Effector memory CD8-positive, alpha-beta T cell (primary cell): ENCODE measurements at places on chromosomes 1 and 21.

DNA sequence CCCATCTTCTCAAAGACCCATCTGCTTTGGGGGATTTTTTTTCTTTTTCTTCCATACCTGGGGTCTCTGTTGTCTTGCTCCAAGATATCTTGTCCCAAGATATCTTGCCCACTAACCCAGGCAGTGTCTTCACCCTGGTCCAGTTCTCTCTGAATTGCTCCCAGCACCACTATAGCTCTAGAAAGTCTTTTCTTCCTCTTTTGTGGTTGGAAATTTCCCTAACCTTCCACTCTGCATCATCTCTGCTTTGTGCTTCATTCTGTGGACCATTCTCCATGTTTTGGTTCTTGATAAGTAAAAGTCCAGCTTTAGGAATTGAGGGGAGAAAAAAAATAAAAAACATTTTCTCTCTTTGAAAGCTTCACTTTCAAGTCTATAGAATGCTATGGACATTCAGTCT lies 20.9 kb downstream of the STYXL2 start:
- no peak for DNase-seq

DNA sequence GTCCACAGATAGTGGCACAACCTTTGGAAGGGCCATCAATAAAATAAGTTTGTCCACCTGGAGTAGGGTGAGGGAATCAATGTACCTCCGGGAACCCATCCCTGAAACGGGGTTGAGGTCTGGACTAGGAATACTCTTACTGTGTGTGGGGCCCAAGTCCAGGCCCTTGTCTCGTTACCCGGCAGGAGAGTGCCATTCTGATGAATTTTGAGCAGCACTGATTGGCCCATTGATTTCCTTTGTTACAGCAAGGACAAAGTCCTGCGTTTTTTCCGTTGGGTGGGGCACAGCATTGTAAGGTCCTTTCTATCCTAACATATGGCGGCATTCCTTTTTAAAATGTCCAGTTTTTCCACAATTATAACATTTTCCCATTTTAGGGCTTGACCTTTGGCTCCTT lies 75.2 kb downstream of the AXDND1 start:
- no peak for DNase-seq

GRCh38 chr1:241749945-241750695 lies 97.9 kb upstream of the EXO1 start:
- no peak for DNase-seq

DNA sequence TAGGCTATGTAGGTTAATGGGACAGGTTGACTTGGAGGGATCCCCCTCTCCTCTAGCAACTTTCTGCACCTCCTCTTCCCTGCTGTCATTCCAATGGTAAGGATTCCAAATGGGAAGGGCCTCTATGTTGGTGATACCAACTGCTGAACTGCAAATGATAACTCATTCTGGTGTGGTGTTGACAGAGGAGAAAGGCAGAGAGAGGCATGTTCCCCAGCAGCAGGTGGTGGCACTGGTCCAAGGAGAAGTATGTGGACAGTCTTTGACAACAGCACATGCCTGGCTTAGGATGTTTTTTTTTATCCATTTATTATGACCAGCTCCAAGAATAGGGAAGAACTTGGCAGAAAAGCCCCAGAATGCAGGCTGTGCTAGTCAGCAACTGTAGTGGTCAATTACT lies 19.6 kb upstream of the SPAG17 start:
- no peak for DNase-seq

GRCh38 chr1:89808441-89809117 lies 12.3 kb upstream of the LRRC8D start:
- no peak for DNase-seq

DNA sequence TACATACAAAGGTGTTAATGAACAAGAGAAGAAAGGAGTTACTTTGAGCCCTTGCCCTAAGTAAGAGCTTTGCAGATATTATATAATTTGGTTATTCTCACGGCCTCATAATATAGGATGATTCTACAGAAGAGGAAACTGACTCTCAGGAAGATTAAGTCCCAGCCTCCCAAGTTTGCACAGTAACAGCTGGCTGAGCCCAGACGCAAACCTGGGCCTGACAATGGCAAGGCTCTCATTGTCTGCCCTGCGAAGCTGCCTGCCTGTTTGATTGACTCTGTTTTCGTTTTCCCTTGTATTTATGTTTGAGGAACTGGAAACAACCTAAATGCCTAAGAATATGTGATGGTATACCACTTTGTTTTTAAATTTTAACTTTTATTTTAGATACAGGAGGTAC lies 76.2 kb upstream of the PGBD5 start:
- no peak for DNase-seq

GRCh38 chr1:101739146-101739545 lies 257.6 kb downstream of the OLFM3 start:
- no peak for DNase-seq

DNA sequence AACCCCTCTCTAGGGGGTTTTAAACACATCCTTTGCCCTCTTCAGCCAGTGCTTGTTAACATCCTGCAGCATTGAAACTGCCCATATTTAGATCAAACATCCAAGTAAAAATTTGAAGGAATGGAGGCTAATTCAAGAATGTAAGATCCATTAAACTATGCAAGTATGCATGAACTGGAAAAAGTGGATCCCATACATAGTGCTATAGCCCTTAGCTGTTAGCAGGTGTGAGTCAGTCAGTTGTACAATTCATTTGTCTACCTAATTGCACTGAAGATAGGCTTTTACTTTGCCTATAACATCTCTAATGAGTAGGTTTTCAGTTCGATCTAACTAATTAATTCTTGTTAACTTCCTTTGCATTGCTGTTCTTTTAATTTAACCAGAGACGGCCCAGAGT lies 270.9 kb downstream of the LMO4 start:
- DNase-seq: no peak

GRCh38 chr1:78490861-78491450 lies at the start of gene PTGFR:
Gene PTGFR, plus strand, starts transcription at chr1:78490974. Its CDS starts 1,770 bp downstream, at chr1:78492744.
- no peak for DNase-seq

GRCh38 chr1:20875198-20875973 lies 88.3 kb upstream of the HP1BP3 start:
- no peak for DNase-seq
